ENCODE measurements at places on chromosomes 5 and 9. TPM values are rescaled to one million over a fixed set of nuclear protein-coding genes. Genes with fewer than 3 reads are reported as not detected.

GRCh38 chr5:130963798-130964197 is 201.3 kb downstream of the HINT1 start:
- peak; percentile 5 for DNase-seq

DNA sequence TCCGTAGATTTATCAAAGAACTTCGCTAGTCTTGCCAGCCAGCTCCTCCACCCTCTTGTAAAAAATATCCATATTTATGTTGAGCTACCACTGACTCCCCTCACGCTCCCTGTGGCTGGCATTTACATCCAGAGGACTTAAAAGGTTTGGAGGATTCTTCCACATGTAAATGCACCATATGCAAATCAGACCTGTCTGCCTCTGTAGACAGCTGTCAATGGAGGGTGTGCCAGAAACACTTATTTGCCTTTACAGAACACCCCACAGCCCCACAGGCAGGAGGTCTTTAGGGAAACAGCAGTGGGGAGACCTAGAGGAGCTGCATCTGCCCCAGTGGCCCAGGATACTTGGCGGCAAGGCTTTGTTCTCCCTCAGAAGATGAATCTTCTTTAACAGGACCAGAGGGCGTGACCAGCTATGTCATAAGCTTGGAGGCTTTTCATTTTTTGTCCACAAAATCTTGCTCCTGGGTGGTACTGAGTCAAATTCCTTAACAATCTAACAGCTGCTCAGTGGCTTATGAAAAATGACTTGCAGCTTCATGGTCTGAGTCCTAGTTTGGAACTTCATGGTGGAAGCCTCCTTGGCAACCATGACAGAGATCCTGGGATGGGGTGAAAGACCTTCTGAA is 535.8 kb downstream of the EBF1 start:
- no peak for DNase-seq

Gene NEUROG1
- total RNA-seq = not detected

GRCh38 chr9:104319198-104319597 is 184.9 kb upstream of the OR13F1 start:
- DNase-seq = no peak

DNA sequence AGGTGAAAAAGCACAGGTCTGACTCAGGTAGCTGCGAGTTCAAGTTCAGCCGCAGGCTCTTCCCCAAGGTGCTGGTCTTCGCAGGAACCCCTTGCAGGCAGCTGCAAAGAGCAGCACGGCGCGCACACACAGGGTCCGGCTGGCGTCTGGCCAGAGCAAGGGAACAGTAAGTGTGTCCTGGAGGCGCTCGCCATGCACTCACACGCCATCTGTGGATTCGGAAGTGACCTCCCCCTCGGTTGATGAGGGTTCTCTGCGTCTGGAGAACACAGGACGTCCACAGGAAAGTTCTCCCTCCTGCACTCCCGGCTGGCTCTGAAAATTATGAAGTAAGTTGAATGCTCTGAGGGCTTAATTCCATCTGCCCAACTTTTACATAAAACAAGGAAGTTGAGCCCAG is 14.0 kb upstream of the EGFL7 start:
- DNase-seq = no peak

- no peak for DNase-seq
These were observed 108.3 kb upstream of the FER start for GRCh38 chr5:108639366-108639765.

DNA sequence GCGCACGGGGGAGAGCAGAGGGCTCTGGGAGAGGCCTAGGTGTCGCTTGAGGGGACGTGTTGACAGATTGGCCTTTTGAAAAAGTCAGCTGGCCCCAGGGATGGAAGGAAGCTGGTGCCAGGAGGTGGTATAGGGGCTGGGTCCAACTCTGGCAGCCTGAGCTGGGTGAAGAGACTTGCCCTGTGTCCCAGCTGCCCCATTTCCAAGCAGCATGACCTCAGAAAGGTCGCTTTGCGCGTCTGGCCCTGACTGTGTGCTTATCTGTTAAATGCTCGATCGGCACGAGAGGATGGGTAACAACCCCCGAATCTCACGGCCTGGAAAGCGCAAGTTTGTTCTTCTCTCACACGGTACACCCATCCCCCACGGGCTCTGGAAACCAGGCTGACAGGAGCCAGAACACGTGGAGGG is 31.2 kb upstream of the LAMC3 start:
- DNase-seq = no peak

All from LHCN-M2 (cell line).